ENCODE measurements at places on chromosomes 3 and 15.

GRCh38 chr15:69490356-69491037 lies 37.9 kb downstream of the RPLP1 start:
- DNase-seq = no peak

DNA sequence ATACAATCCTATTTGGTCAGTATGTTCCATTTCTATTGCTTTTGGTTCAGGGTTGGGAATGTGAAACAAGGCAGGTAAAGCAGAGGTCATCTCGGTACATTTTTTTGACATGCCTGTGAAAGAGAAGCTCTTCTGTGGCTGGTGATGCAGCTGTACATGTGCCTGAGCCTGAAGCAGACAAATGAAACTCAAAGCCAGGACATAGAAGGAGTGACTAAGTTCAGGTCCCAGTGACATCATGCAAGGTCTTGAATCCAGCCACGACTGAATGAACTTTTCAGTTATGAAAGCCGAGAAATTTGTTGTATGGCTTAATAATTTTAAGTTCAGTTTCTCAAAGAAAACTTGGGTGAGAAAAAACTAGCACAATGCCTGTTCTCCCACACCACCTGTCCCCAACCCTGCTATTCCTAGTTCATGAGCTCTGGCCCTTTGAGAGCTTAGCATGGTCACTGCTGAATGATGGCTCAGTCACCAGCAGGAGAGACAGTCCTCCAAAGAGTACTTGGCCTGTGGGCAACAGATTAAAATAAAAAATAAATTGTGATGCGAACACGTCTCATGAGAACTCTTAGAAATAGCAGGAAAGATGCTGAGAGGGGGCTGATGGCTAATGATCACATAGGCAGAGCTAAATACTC lies 600.2 kb upstream of the GRM7 start:
- no peak for DNase-seq

GRCh38 chr3:187454085-187454815 lies 86.1 kb downstream of the RTP4 start:
- no peak for DNase-seq

GRCh38 chr3:153714588-153715290 lies 406.5 kb upstream of the ARHGEF26 start:
- no peak for DNase-seq

- DNase-seq = no peak
Observed at GRCh38 chr3:30354513-30354912, 251.9 kb upstream of the TGFBR2 start.

- no peak for DNase-seq
Observed at GRCh38 chr15:63906266-63906584, 72.5 kb upstream of the HERC1 start.

DNA sequence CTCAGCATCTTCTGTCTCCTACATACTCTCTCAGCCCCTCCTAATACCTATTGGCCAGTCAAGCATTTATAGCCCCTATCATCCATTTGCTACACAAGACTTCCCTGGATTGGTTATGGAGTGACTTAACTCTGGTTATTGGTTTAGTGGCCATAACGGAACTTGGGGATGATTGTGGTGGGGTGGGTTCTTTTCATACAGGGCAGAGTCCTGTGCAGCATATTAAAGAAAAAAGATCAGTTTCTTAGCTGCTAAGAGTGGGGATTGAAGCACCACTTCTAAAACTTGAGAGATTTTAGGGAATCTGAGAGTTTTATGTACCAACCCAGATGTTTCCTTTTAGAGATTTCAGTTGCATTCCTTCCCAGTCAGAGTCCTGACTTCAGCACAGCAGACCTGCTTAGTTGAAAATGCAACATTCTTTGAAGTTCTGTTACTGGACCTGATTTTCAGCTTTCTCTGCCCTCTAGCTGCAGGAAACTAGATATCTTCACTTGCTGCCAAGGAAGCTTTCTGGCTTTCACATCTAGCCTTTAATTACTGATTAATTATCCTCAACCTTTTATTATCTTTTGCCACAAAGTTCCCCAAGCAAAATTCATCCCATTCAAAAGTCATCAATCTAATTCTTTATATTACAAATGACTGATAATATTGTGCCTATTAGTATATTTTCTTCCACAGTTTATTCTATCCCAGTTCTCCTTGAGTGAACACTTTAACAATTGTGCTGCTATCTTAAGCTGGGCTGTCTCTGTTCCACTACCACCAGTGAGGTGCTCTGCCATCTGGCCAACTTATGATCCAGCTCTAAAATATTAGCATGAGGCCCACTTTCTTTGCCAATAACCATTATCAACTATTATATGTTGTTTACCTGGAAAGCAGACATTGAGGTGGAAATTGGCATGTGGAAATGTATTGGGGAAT lies 906.0 kb upstream of the ALCAM start:
- DNase-seq = no peak

DNA sequence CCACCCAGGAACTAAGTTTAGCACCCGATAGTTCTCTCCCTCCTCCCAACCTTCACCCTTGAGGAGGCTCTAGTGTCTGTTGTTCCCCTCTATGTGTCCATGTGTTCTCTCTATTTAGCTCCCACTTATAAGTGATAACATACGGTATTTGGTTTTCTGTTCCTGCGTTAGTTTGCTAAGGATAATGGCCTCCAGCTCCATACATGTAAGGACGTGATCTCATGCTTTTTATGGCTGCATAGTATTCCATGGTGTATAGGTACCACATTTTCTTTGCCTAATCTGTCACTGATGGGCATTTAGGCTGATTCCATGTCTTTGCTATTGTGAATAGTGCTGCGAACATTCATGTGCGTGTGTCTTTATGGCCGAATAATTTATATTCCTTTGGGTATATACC lies 66.9 kb upstream of the TRA2B start:
- DNase-seq = no peak

DNA sequence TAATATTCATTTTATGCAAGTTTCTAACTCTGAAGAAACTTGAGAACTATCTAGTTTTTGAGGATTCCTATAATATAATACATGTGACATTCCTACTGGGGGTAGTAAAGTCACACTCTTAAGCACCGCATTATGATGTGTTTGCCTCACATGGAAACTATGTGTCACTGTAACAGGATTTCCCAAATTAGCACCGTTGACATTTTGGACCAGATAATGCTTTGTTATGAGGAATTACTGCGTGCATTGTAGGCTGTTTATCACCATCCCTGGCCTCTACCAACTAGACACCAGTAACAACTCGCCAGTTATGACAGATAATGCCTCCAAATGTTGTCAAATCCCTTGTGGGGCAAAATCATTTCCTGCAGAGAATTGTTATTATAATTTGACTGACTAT lies 267.8 kb downstream of the RAP2B start:
- no peak for DNase-seq

GRCh38 chr3:166013073-166013679 lies 176.0 kb upstream of the BCHE start:
- DNase-seq = peak; percentile 27
